ENCODE measurements at places on chromosomes 12 and 14.

GRCh38 chr12:110992909-110993308, 72.5 kb upstream of the MYL2 start:
- DNase-seq: no peak

DNA sequence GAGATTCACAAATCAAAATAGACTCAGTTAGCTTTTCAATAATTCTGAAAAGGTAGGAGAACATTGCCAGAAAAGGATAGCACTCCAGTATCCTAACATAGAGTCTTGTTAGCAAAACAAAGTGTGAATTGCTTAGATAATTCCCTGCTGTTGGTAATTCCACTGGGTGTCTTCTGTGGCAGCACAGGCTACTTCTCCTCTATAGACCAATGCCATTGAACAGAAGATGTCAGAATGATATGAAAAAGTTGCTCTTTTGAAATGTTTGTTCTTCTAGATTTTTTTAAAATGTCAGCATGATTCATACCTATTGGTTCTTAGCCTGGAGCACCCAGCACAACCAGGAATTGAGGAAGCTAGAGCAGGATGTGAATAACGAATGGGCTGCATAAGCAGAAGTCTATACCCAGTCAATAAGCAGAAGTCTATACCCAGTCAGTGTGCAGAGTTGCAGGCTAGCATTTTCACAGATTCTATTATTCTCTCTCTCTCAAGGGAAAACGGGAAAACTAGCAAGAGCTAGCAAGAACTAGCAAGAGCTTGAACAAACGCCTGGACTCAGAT, 112.8 kb downstream of the SYT1 start:
- DNase-seq: no peak

GRCh38 chr12:22527999-22528398, 16.3 kb downstream of the C2CD5 start:
- DNase-seq: no peak

DNA sequence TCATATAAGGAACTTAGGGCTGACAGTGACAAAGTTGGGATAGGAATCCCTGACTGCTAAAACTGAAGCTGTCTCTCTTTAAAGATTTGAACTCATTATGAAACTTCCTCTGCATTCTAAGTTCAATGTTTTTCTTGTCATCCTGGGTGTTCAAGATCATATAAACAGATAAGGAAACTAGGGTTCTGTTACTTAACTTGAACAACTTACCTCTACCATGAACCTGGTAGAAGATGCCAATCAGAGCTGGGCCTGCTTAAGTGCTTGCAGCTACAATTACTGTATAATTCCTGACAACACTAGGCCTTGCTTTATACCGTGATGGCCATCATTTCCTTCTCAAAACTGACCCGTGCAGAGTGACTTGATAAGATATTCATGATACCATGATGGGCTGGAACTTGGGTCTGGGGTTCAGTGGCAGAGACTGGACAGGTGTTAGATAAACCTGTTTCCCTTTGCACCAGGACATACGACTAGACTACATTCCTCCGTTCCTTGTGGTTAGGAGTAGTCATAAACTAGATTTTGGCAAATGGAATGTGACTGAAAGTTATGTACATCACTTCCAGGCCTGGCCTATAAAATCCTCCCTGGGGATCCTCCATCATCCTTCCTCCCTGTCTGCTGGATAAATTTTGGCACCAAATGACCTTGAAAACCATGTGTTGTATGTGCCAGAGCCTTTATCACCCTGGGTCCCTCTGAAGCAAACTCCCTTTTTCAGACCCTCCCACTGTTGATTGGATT, 172.2 kb upstream of the PRICKLE1 start:
- no peak for DNase-seq

DNA sequence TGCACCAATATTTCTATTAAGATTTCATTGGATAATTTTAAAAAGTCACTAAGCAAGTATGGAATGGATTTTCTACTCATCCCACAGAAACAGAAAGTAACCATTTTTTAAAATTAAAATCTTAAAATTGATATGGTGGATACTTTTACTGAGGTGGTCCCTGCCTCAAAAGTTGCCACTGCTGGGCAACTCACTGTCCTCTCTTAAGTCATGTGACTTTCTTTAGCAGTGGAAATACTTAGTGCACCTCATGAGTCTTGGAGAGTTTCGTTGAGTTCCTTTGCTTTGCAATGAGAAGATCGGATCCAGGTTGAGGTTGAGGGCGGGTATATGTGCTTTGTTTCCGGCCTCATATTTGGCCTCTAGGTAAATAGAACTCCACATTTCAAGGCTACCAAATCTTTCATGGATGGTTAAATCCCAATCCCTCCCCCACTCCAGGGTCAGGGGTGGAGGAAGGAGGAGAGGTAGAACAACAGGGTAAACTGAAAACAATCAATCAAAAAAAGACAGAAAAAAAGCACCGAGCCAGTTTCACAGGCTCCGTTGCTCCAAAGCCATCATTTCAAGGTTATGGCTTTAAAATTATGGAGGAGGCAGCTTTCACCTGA, 39.5 kb upstream of the DUSP6 start:
- no peak for DNase-seq

DNA sequence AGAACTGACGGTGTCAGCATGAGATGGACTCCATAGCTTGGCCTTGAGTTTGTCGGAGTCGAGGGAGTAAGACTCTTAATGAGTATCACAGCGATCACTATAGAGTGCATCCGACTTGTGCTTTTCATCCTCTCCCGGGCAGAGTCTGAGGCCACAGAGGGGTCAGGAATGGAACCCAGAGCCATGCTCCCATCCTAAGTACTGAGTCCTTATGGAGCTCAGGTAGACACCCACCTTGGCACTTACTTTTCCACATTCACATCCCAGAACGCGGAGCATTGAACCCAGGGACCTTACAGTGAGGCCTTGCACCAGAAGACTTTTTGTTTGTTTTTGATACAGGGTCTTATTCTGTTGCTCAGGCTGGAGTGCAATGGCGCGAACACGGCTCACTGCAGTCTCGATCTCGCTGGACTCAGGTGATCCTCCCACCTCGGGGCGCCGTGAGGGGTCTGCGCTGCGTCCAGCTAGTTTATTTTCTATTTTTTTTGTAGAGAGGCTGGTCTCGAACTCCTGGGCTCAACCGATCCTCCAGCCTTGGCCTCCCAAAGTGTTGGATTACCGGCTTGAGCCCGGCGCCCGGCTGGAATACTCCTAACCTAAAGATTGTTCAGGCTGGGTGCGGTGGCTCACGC, 719 bp upstream of the SRSF9 start:
- DNase-seq: no peak

GRCh38 chr14:69401841-69402240, 3.3 kb downstream of the SLC39A9 start:
- no peak for DNase-seq

DNA sequence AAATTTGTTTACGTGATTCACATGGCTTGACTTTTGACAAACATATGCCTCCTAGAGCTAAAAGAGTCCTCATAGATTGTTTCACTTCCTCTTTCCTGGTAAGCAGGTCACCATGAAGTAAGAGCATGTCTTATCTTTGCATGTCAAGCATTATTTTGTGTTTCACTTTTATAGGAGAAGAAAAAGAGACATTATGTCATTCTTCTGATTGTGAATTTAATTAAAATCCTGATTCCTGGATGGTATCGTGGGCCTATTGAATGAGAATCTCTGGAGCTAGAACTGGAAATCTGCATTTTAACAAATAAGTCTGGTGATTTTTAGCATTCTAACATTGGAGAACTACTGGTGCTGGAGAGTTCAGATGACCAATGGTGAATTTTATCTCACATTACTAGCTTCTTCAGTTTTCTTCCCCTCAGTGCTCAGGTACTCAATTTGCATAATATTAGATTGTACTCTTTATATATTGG, 218.6 kb upstream of the ATP2B1 start:
- no peak for DNase-seq

GRCh38 chr14:43407706-43408105, 1099.4 kb downstream of the FSCB start:
- no peak for DNase-seq

DNA sequence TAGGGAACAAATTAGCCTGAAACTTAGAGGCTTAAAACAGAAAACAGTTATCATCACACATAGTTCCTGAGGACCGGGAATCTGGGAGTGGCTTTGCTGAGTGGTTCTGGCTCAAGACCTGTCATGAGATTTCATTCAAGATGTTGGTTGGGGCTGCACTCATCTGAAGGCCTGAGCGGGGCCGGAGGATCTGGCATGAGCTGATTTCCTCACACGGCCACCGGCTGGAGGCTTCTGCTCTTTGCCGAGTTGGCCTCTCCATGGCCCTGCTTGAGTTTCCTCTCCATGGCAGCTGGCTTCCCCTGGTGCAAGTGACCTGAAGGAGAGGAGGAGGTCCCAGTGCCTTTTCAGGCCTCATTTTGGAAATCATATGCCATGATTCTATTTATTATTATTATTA, 128.1 kb downstream of the PAPOLA start:
- DNase-seq: no peak

GRCh38 chr12:42255866-42256261, 17.8 kb upstream of the YAF2 start:
- DNase-seq: no peak

- no peak for DNase-seq
Observed at GRCh38 chr12:104775731-104776231, 182.3 kb downstream of the SLC41A2 start.
